ENCODE measurements at places on chromosomes 1 and 21.

DNA sequence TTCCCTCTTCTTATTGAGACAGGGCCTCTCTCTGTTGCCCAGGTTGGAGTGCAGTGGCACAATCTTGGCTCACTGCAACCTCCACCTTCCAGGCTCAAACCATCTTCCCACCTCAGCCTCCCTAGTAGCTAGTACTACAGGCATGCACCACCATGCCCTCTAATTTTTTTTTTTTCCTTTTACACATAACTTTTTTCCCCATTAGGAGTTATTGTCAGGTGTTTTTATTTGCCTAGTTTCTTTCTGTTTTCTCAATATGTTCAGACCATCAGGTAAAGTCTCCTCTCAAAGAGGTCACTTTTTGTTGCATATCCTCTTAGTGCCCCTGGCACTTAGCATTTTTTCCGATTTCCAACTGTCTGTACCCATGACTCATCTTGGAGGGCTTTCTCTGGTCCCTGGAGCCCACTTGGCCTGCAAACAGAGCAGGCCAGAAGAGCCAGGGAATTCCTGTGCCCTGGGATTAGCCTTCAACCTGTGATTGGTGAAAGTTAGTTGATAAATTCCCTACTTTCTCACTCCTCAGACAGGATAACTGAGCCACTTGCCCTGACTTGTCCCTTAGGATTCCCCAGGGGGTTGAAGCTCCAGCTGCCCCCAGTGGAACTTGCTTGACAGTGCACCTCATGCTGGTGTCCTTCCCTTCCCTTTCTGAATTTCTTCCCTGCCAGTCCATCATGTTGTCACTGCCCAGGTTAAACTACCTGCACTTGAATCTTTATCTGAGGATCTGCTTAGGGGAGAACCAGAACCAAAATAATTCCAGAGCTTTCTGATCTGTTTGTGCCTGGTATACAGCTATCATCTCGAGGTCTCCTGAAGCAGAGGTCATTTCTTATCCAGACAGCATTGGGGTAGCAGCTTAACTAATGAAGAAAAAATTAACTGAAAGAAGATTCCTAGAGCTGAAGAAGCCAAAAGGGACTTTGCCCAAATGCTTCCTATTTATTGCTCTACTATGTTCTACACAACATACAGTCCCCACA lies 2.4 kb downstream of the NTPCR start:
- DNase-seq: peak; percentile 50

DNA sequence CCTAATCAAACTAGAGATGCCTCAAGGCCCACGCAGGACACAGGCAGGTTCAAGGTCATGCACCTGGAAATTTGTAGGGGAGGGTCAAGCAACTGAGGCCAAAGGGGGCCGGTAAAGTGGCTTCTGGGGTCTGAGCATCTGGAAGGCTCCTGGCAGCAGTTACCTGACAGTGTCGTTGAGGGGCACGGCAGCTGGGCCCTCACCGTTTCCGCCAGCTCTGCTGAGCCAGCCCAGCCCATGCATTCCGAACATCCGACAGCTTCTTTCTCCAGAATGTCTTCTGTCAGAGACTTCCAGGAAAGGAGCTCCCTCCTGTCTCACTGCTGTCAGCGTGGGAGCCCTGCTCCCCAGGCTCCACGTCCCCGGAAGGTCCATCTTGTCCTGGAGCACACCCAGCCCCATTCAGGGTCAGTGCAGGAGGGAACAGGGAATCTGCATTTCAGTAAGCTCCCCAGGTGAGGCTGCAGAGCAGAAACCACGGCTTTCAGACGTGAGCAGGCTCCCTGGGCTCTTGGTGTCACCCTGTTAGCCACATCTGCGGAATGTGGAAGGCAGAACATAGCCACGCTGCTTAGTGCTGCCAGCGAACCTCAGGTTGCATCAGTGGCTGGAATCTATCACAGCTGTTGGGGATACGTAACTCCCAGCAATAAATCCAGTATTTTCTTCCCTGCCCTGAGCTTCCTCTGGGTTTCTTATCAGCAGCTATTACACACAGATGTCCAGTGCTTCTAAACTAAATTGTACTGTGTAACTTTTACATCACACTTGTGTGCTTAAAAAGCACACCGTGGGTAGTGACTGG lies 36.3 kb upstream of the FAM3B start:
- DNase-seq: no peak

DNA sequence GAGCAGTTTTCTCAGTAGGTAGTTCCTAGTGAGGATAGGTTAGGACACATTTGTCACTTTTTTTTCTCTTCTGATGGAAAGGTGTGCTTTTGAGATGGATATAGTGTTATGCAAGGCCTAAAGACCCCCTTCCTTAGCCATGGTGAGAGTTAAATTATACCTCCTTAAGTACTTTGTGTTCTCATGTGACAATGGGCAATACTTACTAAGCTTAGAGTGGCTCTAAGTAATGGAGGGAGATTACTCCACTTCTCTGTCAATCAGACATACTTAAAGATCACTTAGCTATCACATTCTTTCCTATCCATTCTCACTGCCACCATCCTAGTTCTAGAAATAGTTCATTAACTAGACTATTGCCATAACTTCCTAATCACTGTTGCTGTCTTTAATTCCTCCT lies 265.6 kb downstream of the PBX1 start:
- no peak for DNase-seq

GRCh38 chr1:150068109-150068435 lies 496 bp downstream of the VPS45 start:
- DNase-seq: no peak

- peak; percentile 7 for DNase-seq
Observed at GRCh38 chr1:108107658-108108057, 92.5 kb downstream of the SLC25A24 start.

DNA sequence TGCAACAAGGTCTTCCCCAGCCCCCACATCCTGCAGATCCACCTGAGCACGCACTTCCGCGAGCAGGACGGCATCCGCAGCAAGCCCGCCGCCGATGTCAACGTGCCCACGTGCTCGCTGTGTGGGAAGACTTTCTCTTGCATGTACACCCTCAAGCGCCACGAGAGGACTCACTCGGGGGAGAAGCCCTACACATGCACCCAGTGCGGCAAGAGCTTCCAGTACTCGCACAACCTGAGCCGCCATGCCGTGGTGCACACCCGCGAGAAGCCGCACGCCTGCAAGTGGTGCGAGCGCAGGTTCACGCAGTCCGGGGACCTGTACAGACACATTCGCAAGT lies 3.8 kb downstream of the ZBTB18 start:
- no peak for DNase-seq

DNA sequence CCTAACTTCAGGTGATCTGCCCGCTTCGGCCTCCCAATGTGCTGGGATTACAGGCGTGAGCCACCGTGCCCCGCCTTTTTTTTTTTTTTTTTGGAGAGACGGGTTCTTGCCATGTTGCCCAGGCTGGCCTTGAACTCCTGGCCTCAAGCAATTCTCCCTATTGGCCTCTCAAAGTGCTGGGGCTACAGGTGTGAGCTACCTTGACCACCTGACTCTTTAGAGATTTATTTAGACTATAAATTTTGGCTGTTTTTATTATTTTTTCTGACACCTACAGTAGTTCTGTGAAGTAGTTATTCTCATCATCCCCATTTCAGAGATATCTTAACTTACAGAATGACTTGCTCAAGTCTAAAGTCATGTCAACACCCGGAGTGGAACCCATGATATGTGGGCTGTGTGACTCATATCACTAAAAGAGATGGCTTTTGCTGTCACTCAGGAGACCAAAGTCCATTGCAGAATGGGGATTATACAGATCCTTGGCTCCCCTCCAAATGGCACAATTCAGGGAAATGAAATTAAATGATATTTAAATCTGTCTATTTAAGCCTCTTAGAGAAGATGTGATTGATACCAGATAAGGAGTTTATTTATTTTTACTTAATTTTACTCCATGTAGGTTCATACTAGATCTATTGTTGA lies 93.2 kb downstream of the CTH start:
- no peak for DNase-seq

- DNase-seq: no peak
Observed at GRCh38 chr1:194069168-194069830, 882.9 kb upstream of the B3GALT2 start.

GRCh38 chr1:207970329-207971233 lies 59.7 kb upstream of the CD34 start:
- DNase-seq: no peak

GRCh38 chr1:7251454-7251800 lies 466.2 kb downstream of the CAMTA1 start:
- DNase-seq: no peak

DNA sequence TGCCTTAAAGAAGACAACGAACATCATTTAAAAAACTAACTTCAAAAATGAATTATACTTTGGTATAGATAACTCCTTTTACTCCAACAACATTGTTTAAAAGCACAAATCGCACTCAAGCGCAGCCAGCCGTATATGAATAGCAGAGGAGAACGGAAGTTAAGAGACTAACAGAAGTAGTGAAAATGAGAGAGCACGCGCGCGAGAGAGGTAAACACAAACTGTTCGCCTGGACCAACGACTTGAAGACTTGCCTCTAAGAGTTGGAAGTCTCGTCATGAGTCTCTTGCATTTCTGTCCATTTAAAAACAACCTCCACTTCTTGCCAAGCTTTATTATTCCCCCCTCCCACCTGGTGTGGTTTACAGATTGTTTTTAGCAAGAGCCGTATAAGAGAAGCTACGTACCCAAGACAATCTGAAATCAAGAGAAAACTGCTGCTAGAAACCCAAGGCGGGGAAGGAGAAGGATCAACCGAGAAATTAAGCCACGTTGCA lies 479 bp downstream of the SELENOF start:
- peak; percentile 45 for DNase-seq

- DNase-seq: no peak
Observed at GRCh38 chr1:118116909-118117308, 68.1 kb downstream of the SPAG17 start.

DNA sequence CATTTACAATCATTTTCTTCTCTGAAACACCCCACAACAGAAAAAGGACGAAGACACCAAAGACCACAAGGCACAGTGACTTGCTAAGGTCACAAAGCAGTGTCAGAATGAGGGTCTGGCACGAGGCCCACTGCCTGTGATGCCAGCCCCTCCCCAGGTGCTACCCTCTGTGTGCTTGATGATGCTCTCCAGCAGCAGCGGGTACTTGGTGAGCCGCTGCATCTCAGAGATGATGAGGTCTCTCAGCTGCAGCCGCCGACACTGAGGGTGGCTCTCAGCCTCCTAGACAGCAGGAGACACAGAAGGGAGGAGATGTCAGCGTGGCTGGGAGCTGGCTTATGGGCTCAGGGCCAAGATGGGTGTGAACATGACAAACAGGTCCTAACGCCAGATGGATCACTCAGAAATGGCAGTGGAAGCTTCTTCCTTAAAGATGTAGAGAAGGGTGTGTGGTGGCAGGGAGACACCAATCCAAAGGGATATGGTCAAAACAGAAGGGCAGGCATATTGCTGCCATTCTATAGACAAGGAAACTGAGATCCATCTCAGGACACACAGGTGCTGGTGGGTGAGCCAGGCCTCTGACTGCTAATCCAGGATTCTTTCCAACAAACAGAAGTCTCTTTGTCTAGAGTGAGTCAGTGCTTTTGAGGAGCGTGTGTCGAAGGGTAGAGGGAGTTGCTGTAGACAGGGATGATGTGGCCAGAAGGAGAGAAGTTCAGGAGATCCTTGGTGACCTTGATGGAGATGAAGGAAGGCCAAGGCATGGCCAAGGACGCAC lies 25.6 kb downstream of the LRRC71 start:
- no peak for DNase-seq

GRCh38 chr21:15436031-15436430 lies 293.8 kb upstream of the USP25 start:
- DNase-seq: no peak

DNA sequence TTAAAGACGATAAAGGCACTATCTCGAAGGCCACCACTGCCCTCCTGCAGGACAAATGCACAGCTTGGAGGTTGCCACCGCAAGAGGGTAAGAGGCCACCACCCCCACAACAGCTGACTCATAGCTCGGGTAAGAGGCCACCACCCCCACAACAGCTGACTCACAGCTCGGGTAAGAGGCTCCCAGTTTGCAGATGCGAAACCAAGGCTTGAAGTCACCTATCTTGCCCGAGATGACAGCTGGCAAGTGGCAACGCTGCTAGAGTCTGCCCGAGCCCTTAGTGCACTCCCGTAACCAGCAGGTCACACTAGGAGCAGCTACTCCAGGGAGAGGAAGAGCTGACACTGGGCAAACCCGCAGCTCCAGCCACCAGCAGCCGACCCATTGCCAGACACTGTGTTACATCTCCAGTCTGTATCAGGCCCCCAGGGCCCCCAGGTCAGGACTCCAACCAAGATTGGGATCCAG lies 17.1 kb upstream of the SPSB1 start:
- DNase-seq: peak; percentile 79

- DNase-seq: no peak
Observed at GRCh38 chr1:19640363-19641316, 3.5 kb upstream of the NBL1 start.

DNA sequence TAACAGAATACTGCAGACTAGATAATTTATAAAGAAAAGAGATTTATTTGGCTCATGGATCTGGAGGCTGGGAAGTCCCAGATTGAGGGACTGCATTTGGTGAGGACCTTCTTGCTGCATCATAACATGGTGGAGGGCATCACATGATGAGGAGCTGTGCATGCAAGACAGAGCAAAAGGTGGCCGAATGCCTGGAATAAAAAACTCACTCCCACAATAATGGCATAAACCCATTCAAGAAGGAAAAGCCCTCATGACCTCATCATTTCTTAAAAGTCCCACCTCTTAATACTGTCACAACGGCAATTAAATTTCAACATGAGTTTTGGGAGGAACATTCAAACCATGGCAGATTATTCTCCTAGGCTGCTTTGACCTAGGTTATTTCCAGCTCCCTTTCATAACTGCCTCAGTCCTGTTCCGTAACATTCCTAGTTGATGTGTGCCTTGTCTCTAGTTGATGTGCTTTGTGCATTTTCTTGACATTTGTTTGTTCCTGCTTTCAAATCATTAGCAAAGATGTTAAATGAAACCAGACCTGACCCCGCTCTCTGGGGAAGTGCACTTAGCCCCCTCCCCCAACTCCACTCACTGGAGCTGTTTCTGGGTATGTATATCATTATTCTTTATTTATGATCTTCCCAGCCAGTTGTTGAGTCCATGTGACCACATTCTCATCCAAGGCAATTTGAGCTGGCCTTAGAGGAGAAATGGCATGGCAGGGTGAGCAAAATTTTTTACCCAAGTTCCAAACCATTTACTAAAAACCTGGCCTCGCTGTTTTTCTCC lies 148.5 kb downstream of the GDAP2 start:
- no peak for DNase-seq

DNA sequence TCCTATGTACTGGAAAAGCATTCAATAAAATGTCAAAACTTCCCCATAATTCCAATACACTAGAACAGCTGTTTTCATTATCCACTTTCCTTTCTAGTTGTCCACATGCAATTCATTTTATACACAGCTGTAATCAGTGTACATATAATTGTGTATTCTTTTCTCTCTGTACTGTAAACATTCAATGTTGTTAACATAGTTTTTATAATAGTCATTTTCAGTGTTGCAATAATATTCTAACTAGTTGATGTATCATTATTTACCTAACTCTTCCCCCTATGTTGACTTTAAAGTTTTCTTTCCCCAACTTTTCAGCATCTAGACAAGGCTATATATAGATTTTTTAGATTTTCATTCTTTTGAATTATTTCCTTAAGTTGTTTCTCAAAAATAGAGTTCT lies 44.4 kb downstream of the DIPK1A start:
- DNase-seq: no peak

- no peak for DNase-seq
Observed at GRCh38 chr1:104526158-104526795, 776.6 kb downstream of the AMY1C start.
